Hematopoietic multipotent progenitor cell treated with erythropoietin and hydrocortisone succinate and interleukin-3 and kit ligand, for 17 days (in vitro differentiated cells): ENCODE measurements at places on chromosomes 5 and 9.

DNA sequence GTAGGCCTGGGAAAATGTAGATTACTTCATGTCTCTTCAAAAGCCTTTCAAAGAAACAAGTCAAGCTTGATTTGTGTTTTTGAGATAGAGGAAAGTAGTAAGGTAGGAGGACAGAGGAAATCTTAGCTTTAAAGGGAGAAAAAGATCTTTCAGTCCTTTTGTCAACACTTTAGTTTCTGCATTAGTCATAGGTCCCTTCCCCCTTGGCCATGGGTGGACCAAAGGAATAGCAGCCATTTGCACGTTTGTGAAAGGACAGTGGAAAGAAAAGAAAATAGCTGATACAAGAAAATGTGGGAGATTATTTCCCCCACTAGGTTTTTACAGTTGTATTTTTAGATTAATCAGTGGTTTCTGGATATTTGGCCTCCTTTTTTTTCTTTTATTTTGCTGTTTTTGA is 121.9 kb upstream of the GRHPR start:
- no peak for DNase-seq

GRCh38 chr5:15452781-15453180 is 47.2 kb upstream of the FBXL7 start:
- no peak for DNase-seq

GRCh38 chr5:1824903-1825841 is 24.0 kb downstream of the NDUFS6 start:
- no peak for DNase-seq

DNA sequence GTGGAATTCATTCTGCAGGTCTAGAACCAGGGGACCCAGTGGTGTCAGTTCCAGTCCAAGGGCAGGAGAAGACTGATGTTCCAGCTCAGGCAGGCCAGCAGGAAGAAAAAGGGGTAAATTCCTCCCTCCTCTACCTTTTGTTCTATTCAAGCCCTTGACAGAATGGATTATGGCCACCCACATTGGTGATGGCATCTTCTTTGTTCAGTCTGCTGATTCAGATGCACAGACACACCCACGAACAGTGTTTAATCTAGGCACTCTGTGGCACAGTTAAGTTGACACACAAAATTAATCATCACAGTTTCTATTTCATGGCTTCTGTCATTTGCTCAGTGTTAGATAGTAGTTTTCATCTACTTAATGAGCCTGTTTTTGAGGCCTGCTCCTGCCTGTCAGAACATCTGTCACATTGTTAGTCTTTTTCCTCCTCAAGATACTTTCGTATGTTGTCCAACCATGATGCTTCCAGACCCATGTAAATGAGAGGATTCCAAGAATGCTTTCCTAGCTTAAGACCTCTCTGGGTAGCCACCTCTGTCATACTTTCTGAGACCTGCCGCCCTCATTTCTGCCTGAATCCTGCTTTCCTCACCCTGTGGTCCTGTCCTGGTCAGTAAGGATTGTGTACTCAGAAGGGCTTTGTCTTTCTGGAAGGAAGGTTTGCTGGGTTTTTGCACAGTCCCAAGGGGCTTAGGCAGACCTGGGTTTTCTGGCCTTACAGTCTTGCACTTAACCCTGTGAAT is 72.5 kb downstream of the SPIN1 start:
- DNase-seq = no peak

GRCh38 chr9:128068386-128069205 is 564 bp downstream of the SLC25A25 start:
- no peak for DNase-seq

DNA sequence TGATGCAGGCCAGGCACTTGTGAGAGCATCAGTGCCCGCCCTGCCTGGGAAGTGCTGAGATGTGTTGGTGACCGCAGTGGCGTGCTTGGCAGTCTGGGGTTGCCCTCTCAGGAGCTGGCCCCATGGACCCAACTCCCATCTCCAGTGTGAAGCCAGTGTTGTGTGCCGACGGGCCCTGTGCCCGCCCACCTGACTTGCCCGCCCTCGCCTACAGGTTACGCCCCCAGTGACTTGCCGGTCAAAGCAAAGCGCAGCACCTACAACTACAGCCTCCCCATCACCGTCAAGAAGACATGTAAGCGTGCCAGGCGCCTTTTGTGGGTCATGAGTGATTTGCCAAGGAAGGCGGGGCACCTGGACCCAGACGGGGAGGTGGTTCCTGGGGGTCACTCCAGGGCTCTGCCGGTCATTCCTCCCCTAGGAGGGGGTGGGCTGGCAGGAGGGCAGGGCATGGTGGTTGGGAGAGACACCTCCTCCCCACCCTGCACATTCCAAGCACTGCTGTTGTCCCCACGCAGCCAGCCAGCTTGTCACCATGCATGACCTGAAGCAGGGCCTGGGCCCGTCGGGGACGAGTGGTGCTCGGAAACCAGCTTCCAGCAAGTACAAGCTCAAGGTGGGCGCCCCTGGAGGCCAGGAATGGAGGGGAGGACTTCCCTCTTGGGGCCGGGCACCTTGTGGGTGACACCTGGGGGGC is 7.4 kb upstream of the CEL start:
- DNase-seq = no peak

GRCh38 chr9:8880060-8880459 is 1080.5 kb upstream of the DMAC1 start:
- DNase-seq = no peak

- DNase-seq = no peak
Measured at GRCh38 chr9:120923620-120924328, 2.8 kb downstream of the TRAF1 start.

DNA sequence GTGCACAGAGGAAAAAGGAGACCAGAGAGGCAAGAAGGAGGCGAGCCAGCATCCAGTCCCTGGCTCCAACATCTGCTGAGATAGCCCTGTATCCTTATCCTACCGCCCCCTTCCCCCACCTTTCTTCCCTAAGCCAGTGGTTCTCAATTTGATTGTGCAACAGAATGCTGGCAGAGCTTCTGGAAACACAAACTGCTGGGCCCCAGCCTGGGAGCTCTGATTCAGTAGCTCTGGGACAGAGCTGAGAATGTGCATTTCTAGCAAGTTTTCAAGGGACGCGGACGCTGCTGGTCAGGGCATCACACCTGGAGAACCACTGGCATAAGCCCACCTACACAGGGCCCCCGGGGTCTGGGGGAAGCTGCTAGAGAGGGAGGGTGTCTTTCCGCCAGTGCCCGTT is 21.1 kb downstream of the AK8 start:
- DNase-seq = no peak

GRCh38 chr5:83844449-83845068 is 123.9 kb upstream of the HAPLN1 start:
- no peak for DNase-seq

GRCh38 chr5:5781335-5781734 is 358.9 kb downstream of the ICE1 start:
- DNase-seq = no peak

DNA sequence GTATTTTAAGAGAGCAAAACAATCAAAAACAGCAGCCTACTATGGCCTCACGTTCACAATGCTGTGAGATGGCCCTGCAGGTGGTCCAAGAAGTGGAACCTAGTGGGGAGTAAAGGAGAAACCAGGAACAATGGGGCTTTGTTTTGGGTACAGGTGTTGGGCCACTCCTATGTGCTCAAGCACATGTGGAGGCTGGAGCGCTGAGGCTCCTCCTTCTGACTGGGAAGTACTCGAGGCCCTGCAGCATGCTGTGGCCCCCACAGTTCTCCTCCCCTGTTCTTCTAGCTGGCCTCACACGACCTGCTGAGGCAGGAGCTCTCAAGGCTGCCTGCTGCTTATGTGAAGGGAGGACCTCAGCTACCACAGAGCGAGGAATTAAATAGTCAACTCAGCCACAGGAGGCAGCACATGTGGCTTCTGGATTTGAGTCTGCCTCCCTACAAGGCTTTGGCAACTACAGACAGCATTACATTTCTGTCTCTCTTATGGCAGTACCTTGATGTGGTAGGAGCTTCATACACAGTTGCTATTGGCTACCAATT is 482.3 kb downstream of the SPOCK1 start:
- DNase-seq = no peak

DNA sequence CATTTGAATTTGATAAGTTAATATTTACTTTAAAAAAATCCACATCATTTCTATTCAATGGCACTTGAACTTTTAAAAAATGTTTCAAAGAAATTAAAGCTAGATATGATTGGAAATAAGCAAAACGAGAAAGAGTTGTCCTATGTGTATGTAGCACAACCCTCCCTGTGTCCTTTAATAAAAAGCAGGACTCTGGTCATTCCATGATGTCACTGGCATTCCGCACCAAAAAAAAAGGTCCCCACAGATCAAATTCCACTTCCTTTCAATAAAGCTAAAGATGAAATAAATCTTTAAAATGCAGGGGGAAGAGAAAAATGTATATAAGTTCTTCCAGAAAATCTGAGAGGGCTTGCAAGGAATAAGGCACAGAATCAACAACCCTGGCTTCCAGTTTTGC is 103.8 kb downstream of the EFNA5 start:
- no peak for DNase-seq

GRCh38 chr9:6827439-6828145 is 69.8 kb downstream of the KDM4C start:
- peak; percentile 73 for DNase-seq

DNA sequence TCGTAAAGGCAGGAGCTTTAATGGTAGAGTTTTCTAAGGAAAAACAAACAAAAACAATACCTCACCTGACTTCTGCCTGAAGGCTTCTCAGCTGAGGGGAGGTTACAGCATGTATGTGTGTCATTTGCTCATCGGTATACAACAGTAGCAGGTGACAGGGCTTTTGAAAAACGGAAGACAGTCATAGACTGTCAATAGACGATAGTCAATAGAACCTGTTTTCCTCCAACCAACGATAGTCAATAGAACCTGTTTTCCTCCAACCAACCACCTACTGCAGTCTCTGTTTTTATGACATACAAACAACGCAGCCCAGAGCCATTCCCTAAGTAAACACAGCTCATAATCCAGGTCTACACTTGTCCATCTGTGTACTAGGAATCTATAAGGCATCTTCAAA is 74.6 kb downstream of the RETREG1 start:
- DNase-seq = no peak

DNA sequence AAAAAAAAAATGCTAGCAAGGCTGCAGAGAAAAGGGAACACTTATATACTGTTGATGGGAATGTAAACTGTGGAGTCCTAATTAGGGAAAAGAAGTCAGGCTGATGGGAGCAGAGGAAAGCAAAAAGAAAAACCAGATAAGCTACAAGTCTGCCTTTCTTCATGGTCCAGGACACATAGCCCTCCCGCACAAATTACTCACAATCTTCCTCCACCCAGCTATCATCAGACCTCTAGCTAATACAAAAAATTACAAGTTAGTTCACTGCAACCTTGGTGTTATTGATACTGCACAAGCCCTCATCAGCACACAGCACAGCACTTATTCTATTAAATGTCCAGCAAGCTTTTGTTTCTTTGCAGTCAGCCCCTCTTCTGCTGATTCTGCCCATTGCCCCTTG is 186.0 kb upstream of the ADRA1B start:
- no peak for DNase-seq

GRCh38 chr9:87973730-87974292 is 522 bp downstream of the CDK20 start:
- DNase-seq = no peak

- DNase-seq = no peak
Measured at GRCh38 chr5:59587489-59588337, 305.8 kb downstream of the PDE4D start.

- DNase-seq = no peak
Measured at GRCh38 chr5:56480705-56481427, 247.7 kb upstream of the ANKRD55 start.
